ENCODE measurements at places on chromosomes 1 and 21.

- DNase-seq = no peak
Observed at GRCh38 chr1:45260244-45260643, 53.8 kb upstream of the ZSWIM5 start.

DNA sequence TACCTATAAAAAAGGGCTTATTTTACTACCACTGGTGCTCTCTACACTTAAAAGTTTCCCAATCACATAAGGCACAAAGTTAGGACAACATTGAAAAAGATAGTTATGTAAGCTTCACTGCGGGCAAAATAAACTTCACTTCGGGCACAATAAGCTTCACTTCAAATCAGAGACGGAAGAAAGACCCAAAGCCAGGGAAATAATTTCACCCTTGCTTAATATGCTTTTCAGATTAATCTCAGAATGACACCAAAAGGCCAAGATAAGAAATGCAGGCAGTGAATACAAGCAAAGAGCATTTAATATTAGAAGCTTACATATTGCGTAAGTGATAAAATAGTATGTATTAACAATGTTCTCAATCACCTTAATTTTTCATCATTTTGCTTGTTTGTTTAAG lies 444.2 kb downstream of the SETD4 start:
- no peak for DNase-seq

DNA sequence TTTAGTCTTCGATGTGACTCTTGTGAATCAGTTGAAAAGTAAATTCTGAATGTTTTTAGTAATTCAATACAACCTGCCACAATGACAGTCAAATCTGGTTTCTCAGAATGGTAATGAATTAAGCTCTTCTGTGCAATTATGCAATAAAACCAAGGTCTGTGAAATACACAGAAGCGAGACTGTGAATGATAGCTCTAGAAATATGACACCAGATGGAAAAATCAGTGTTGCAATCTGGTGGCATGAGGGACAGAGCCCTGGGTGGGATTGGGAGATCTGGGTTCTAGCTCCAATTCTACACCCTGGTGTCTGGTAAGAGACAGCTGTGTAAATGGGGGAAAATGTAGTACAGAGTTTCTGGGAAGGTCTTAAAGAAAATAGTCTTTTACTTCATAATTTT lies 586.4 kb upstream of the ZRANB2 start:
- DNase-seq = no peak

DNA sequence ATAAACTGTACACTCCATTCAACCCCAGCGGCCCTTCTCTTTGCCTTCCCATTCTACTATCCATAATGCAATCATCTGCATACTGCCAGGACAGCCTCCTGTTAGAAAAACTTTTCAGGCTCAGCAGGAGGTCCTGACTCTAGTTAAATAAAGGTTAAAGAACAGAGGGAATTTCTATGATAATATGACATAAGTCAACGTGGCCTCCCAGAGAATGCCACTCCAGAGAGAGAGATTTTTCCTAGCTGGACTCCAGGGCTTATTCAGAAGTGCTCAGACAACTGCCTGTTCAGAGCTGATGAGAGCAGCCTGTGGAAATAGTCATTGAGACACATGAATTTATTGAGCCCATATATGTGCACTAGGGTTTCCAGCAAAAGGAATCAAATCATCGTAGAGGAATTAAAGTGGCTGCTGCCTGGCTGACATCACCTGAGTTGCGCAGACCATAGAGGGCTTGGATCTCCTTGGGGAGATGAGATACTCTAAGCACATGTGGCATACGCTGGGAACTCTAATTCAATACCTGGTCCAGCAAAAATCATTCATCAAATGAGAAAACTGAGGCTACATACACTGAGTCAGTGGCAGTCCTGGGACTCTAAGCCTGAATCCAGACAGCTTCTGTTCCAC lies 736.2 kb downstream of the PTPRU start:
- no peak for DNase-seq

GRCh38 chr1:5142389-5142788 lies 488.0 kb downstream of the AJAP1 start:
- DNase-seq = no peak

DNA sequence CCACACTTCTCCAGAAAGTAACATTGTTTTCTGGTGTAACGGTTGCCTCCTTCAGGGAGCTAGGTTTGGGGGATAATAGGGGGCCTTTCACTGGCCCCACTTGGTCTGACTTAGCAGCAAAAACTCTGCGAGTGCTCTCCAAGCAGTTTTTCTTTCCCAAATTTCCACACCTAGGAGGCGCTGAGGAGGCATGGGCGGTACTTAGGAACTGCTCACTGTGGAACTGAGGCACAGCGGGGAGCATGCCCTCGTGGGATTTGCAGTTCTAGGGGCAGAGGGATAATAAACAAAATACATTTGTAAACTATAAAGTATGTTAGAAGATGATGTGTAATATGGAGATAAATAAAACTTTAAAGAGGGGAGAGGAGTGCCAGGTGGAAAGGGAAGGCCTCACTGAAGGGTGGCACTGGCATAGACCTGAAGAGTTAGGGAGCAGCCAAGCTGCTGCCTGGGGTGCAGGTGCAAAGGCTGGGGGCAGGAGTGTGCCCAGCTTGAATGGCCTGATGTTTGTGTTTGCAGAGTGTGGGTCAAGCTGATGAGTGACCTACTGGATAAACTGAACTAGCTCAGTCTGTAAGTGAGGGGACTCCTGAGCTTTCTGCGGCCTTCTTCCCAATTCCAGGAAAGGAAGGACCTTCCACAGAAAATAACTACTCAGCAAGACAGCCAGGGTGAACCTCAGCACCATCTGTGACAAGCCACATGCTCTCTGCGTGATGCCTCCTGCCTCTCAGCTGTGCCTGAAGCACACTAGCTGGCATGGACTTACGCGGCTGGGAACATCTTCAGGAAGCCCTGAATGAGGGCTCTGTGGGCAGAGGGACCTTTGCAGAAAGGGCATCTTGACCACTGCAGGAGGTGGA lies 1.9 kb downstream of the EPHX1 start:
- no peak for DNase-seq

GRCh38 chr1:233045588-233045987 lies 95.2 kb downstream of the NTPCR start:
- DNase-seq = no peak

DNA sequence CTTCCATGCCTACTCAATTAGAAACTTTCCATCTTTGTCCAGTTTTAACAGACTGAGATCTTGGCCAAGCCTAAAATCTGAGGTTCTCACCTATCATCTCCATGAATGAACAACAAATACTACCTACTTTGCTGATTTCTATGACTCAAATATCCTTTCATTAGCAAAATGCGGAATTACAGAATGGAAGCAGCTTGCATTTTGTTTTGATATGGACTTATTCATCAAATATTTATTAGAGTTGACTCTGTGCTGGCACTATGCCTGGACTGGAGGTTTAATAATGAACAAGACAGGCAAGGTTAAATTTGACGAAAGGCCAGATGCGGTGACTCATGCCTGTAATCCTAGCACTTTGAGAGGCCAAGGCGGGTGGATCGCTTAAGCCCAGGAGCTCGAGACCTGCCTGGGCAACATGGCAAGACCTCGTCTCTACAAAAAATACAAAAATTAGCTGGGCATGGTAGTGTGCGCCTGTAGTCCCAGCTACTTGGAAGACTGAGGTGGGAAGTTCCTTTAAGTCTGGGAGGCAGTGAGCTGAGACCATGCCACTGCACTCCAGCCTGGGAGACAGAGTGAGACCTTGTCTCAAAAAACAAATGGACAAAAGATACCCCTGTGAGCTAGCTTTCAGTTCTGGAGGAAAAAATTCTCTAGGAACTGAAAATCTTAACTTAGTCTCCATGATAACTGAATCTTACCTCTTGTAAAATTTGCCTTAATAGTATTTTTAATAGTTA lies 29.4 kb upstream of the SOD1 start:
- peak; percentile 81 for DNase-seq

DNA sequence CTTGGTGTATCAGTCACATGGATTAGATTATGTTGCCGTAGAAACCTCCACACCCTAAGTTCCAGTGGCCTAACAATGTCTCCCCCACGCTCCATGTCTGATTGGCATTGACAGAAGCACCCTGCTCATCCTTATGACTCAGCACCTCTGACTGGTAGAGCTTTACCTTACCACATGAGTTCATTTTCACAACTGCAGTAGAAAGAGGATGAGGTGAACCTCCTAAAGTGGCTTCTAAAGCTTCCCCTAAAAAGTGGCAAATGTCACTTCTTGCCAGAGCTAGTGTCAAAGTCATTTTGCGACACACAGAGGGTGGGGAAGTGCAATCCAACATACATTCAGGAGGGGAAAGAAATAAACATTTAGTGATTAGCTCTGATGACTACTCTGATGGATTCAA lies 30.6 kb upstream of the LYPD8 start:
- no peak for DNase-seq

GRCh38 chr1:76870037-76870436 lies 2.8 kb downstream of the ST6GALNAC5 start:
- no peak for DNase-seq

DNA sequence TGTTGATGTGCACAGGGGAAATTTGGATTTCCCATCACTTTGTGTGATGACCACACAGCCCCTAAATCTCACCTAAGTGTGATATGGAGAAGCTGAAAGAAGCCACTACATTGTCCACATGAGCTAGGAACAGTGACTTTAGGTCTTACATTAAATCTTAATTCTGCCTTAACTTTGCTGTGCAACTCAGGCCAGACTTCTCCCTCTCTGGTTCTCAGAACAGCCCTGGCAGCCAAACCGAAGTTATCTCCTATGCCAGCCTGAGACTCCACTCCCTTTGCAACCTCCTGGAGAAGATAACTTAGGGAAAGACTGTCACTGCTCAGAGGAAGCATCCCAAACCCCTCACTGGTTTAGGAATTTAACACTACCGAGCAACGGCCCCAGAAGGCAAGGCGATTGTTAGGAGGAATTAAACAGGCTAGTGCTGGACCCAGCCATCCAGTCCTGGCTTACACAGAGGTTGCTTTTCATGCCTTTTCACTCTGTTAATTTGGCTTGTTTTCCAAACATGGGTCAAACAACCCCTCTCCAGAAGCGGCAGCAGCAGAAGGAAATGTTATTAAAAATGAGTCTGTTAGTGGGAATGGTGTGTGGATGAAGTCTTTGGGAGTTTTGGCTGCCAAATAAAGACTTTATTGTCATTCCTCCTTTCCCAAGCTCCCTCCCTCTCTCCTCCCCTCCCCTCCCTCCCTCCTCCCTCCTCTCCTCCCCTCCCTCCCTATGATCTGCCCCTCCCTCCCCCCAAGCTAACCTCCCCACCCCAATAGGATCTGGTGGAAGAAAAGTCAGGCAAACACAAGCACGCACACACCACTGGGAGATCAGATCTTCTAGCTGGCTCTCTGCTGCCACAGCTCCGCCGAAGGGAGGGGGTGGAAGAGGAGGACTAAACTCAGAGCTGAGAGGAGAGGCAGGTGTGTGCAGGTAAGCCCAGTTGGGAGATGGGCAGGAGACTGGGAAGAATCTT lies at the start of gene PRELP:
TSS of gene PRELP (plus strand) at position 795 of the 970 bp plus-strand sequence. CDS start 7,379 bp downstream, outside the sequence.
- DNase-seq = peak; percentile 30

DNA sequence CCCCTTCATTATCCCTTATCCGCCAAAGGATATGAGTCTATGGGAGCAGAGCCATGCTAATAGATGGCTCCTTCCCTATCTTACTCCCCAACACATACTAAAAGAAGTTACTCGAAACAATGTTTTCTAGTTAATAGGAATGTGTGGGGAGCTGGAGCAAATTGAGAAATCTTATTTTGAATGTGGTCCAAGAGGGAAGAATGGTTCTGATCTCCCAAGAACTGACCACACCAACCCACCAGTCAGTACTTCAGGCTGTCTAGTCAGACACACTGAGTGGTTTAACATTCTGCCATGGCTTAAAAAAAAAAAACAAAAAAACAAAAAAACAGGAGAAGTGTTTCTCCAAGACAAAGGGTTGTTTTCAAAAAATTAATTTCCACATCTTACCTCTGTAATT lies 31.5 kb upstream of the DNASE2B start:
- DNase-seq = no peak

- DNase-seq = no peak
Observed at GRCh38 chr1:172135978-172136610, 284.4 kb upstream of the C1orf105 start.

- DNase-seq = no peak
Observed at GRCh38 chr1:22570140-22570909, 7.0 kb downstream of the EPHA8 start.

All from pancreas (tissue), 10 donors.